ENCODE measurements at places on chromosomes 3 and 15.

DNA sequence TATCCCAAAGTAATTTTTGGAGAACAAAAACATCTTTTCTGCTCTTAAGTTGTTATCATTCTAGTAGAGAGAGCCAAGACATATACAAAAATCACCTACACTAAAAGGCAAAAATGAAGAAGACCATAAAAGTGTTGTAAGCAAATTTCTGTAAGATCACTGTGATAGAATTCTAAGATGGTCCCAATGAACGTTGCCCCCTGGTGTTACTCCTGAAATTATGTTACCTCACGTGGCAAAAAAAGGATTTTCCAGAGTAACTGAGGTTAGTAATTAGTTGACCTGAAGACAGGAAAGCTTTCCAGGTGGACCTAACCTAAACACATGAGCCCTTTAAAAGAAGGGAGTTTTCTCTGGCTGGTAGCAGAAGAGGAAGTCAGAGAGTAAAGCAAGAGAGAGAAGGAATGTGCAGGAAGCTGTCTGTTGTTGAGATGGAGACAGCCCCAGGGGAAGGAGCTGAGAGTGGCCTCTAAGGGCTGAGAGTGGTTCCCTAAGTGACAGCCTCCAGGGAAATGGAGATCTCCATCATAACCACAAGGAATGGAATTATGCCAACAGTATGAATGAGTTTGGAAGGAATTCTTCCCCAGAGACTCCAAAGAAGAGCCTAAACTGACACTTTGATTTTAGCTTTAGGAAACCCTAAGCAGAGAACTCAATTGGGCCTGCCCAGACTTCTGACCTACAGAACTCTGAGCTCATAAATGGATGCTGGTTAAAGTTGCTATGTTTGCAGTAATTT is 205.9 kb downstream of the CD47 start:
- DNase-seq, result no peak

- DNase-seq, result peak; percentile 7
Observed at GRCh38 chr15:98668566-98669308, 20.4 kb downstream of the IGF1R start.

- no peak for DNase-seq
Observed at GRCh38 chr3:40187945-40188344, 121.6 kb upstream of the EIF1B start.

GRCh38 chr3:45362758-45363157 is 25.6 kb upstream of the LARS2 start:
- no peak for DNase-seq

- no peak for DNase-seq
Observed at GRCh38 chr15:54288049-54288448, 309.8 kb downstream of the UNC13C start.

- no peak for DNase-seq
Observed at GRCh38 chr3:69649120-69650065, 89.9 kb upstream of the MITF start.

Data from NCI-H526 (cell line).